ENCODE measurements at places on chromosomes 11 and 22.
A peak's percentile ranks its signal among the peaks of the same experiment; 100 is the strongest.

DNA sequence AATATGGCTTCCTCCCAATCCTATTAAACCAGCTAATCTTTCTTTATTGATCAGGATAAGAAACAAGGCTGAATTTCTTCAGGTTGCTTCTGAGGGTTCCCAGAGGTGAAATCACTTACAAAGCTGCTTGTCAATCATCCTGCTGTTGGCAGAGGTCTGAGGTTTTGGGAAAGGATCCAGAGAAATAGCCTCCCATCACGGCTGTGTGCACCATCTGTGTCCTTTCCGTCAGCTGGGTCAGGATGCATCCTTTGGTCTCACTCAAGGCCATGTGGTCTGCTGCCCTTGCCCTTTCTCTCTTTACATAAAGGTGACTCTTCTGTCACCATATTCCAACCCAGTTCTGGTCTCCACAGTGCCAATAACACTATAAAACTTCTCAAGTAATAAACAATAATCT, 113.4 kb upstream of the TEAD1 start:
- no peaks in the 10 kb centered on the region for H3K36me3 ChIP-seq
- H3K27ac ChIP-seq = no peak overlapping the region
- DNase-seq = no peak
- no peaks in the 10 kb centered on the region for H3K4me1 ChIP-seq

DNA sequence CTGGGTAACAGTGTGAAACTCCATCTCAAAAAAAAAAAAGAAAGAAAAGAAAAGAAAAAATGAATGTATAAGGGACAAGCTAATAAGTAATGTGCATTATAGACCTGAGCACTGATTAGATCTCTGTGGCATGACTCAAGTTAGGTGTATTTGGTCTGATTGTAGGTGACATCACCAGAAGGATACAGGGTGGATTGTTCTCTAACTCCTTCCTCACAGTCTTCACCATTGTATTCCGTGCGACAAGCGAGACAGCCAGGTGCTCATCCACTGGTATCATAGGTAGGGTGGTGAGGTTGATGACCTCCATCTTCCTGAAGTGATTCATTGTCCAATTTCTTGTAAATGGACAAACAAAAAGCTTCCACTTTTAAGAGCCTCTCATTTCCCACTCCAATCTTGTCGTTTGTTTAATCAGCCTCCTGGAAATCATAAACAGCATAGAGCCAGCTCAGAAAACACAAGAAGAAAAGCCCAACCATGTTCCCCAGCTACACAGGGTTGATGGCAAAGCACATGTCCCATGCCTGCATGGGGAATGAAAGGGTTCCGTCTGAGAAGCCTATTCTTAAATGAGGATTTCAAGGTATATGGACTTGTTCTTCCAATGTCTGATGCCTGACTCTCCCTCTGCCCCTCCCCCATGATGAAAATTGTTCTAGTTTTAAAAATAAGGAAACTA, 6.2 kb downstream of the FAM227A start:
- no peak overlapping the region for H3K4me3 ChIP-seq
- no peaks in the 10 kb centered on the region for H3K27me3 ChIP-seq
- no peak overlapping the region for H3K27ac ChIP-seq
- DNase-seq = no peak
- no peaks in the 10 kb centered on the region for H3K4me1 ChIP-seq

GRCh38 chr11:27504205-27504604, 2.4 kb downstream of the LIN7C start:
- peaks cover 10% of the 10 kb centered on the region for H3K4me1 ChIP-seq
- H3K27me3 ChIP-seq = no peaks in the 10 kb centered on the region
- H3K27ac ChIP-seq = no peak overlapping the region
- H3K36me3 ChIP-seq = no peaks in the 10 kb centered on the region

GRCh38 chr22:39773976-39774539, 119.5 kb downstream of the ENTHD1 start:
- H3K4me1 ChIP-seq = no peaks in the 10 kb centered on the region
- DNase-seq = no peak
- no peak overlapping the region for H3K4me3 ChIP-seq
- no peaks in the 10 kb centered on the region for H3K36me3 ChIP-seq

GRCh38 chr11:15896530-15896929, 459.8 kb downstream of the SOX6 start:
- DNase-seq = no peak
- H3K36me3 ChIP-seq = no peaks in the 10 kb centered on the region
- peaks cover 21% of the 10 kb centered on the region for H3K4me1 ChIP-seq
- no peak overlapping the region for H3K27ac ChIP-seq
- no peak overlapping the region for H3K4me3 ChIP-seq

GRCh38 chr11:88194990-88195389, 19.7 kb upstream of the RAB38 start:
- no peaks in the 10 kb centered on the region for H3K36me3 ChIP-seq
- H3K27me3 ChIP-seq = no peaks in the 10 kb centered on the region
- H3K4me1 ChIP-seq = no peaks in the 10 kb centered on the region
- DNase-seq = no peak

DNA sequence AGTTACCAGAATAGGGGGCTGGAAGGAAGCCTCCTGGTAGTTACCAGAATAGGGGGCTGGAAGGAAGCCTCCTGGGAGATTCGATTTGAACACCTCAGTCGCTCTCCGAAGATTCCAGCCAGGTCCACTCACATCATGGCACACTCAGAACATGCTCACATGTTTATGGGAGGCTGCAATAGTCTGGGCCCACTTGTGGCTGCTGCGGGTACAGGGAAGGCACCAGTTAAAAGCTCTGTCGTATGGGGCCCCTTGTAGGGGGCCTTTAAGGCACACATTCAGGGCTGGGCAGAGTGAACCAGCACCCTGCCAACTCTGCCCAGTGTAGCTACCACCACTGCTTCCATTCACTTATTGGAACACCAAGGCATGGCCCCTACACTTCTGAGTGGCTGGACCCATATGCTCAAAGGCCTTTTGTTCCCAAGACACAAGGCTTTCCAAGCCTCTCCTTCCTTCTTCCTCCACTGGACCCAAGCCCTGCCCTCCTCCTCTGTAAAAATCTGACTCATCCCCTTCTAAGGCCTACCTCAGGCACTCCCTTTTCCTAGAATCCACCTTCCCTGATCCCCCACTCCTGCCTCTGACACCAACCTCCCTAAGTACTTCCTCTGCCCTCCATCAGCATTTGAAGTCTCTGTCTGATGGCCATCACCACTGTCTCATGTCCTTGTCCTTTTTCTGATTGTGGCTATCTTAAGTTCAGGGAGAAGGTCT, 28.0 kb downstream of the USP35 start:
- no peaks in the 10 kb centered on the region for H3K27me3 ChIP-seq
- DNase-seq = no peak
- H3K4me1 ChIP-seq = no peaks in the 10 kb centered on the region
- peak overlapping the region; percentile 2 for H3K27ac ChIP-seq
- H3K36me3 ChIP-seq = peaks cover 1% of the 10 kb centered on the region

GRCh38 chr22:23100124-23100801, 29.9 kb downstream of the GNAZ start:
- no peak for DNase-seq
- H3K36me3 ChIP-seq = no peaks in the 10 kb centered on the region
- H3K27ac ChIP-seq = no peak overlapping the region
- H3K4me3 ChIP-seq = no peak overlapping the region
- no peaks in the 10 kb centered on the region for H3K27me3 ChIP-seq
- no peaks in the 10 kb centered on the region for H3K4me1 ChIP-seq

DNA sequence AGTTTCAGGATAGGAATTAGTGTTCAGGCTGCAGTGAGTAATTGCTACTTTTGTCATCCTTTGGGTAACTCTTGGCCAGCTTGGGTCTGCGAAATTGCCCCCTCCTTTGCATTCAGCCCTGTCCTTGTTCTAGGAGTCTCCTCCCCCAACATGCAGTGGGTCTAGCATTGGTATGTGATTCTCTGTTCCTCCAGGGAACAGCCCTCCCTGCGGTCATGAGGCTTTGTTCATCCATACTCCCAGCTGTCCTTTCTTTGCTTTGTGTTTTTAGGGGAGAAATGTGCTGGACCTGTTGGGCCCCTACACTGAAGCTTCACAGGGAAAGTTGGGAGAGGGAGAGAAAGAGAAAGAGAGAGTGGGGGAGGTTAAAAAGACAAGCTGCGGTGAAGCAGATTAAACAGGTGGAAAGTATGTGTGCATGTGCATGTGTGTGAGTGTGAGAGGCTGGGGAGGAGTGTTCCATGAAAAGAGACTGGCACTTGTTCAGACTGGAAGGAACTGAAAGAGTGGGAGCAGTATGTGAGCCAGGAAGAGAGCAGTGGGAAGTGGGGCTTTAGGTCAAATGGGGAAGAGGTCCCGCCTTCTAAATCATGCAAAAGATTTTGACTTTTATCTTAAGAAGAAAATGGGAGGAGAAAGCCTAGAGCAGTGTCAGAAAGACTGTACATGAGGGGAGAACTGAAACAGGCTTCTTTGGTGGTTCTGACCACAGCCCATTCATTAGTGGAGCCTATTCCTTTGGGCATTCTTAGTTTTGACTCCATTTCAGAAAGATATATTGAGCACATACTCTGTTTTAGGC, 17.9 kb upstream of the SESN3 start:
- H3K4me3 ChIP-seq = no peak overlapping the region
- H3K27ac ChIP-seq = no peak overlapping the region
- peaks cover 40% of the 10 kb centered on the region for H3K4me1 ChIP-seq

- no peaks in the 10 kb centered on the region for H3K27me3 ChIP-seq
- no peak overlapping the region for H3K4me3 ChIP-seq
These were observed 116.8 kb downstream of the ZBTB16 start for GRCh38 chr11:114176321-114176720.

DNA sequence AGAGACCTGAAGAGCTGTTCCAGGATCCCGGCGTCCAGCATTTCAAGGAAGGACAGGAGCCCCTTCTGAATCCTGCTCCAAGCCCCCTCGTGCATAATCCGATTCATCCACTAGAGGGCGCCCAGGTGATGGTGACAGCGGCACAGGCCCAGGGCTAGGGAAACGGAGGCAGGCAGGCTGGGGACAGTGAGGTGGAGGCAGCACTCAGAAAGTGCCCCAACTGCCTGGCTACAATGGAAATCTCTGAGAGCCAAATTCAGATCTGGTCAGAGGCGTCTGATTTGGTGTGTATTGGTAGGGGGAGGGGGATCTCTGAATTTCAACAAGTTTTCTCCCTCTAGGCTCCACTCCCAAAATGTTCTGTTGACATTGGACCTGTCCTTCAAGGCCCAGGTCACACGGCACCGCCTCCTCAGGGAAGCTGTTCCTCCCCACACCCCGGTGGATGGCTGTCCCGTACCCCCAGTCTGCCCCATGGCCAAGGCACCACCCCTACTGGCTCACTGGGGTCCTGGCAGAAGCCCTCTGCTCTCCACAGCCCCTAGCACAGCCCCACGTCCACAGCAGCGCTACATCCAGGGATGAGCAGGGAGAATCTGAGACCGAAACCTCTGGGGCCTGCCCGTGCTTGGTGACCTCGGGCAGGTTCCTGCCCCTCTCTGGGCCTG, 142.9 kb downstream of the CRYBB2 start:
- H3K27me3 ChIP-seq = no peaks in the 10 kb centered on the region
- peak; percentile 63 for DNase-seq
- H3K27ac ChIP-seq = no peak overlapping the region
- no peak overlapping the region for H3K4me3 ChIP-seq
- H3K36me3 ChIP-seq = no peaks in the 10 kb centered on the region

GRCh38 chr11:63698976-63699733, 17.9 kb downstream of the RTN3 start:
- no peaks in the 10 kb centered on the region for H3K27me3 ChIP-seq
- no peak overlapping the region for H3K27ac ChIP-seq
- H3K36me3 ChIP-seq = no peaks in the 10 kb centered on the region
- H3K4me3 ChIP-seq = no peak overlapping the region
- no peaks in the 10 kb centered on the region for H3K4me1 ChIP-seq
- DNase-seq = no peak
